ENCODE measurements at places on chromosomes 6 and 20. TPM values are rescaled to one million over a fixed set of nuclear protein-coding genes. Genes with fewer than 3 reads are reported as not detected.

EDN1 gene
- 1.3 TPM for polyA plus RNA-seq

EBF4 gene
- polyA plus RNA-seq, result 15.9 TPM

ADNP gene
- 13.3 TPM for polyA plus RNA-seq

- H3K4me3 ChIP-seq, result no peak overlapping the region
- no peaks in the 10 kb centered on the region for H3K4me1 ChIP-seq
- H3K36me3 ChIP-seq, result no peaks in the 10 kb centered on the region
- H3K27ac ChIP-seq, result no peak overlapping the region
Observed at GRCh38 chr6:6696867-6697531, 108.5 kb downstream of the LY86 start.

GRCh38 chr20:10790013-10790412 is 116.2 kb upstream of the JAG1 start:
- no peaks in the 10 kb centered on the region for H3K4me1 ChIP-seq
- H3K27me3 ChIP-seq, result no peaks in the 10 kb centered on the region
- H3K27ac ChIP-seq, result no peak overlapping the region
- H3K36me3 ChIP-seq, result no peaks in the 10 kb centered on the region
- DNase-seq, result no peak

PPARD gene
- polyA plus RNA-seq, result 13.3 TPM

GINS1 gene
- 5.1 TPM for polyA plus RNA-seq

DNA sequence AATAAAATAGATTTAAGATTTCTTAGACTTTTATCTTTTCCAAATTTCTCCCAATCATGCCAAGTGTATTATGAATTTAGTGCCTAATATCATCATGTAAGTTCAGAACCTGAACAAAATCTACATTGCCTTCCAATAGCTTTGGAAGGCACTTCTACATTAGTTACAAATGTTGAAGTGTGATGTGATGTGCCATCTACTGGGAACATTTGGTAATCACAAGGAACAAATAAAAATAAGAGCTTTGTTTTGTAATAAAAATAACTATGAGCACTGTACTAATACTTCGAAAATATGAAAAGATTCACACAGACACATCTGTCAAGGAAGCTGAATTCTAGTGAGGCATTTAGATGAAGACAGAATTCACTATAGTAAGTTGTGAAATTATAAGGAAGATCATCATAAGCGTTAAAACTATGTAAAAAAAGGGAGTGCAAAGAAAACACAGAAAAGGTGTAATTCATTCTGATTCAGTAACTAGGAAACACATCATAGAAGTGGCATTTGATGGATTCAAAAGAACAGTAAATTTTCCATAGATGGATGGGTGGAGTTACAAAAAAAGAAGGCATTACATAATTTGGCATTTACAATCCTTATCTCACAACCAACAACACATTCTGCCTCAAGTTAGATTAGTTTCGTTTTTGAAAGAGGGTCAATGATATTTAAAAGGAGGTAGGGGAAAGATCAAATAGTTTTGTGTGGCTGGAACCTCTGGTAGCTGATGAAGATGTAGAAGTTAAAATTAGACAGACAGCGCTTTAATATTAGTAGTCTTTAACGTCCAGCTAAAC is 161.0 kb downstream of the ASCC3 start:
- no peaks in the 10 kb centered on the region for H3K27me3 ChIP-seq
- no peaks in the 10 kb centered on the region for H3K4me1 ChIP-seq
- H3K27ac ChIP-seq, result no peak overlapping the region
- 0 out of 2 replicates have a peak overlapping the region, but pooled peaks have one; percentile 16 for H3K4me3 ChIP-seq

All from SK-N-SH (cell line).